Activated naive CD4-positive, alpha-beta T cell treated with anti-CD3 and anti-CD28 coated beads, Interleukin-2, amount 10 ng/mL, durations not matched to agents 5 hours and 36 hours (primary cell): ENCODE measurements at places on chromosomes 11 and 22. TPM values are rescaled to one million over a fixed set of nuclear protein-coding genes. Genes with fewer than 3 reads are reported as not detected.

Gene CYTH4
- total RNA-seq: 113 TPM

Gene WT1
- total RNA-seq: not detected

Gene OMP
- not detected for total RNA-seq

Gene BLID
- not detected for total RNA-seq

Gene MUC6
- not detected for total RNA-seq

Gene ACTN3
- total RNA-seq: not detected

Gene OR51B2
- not detected for total RNA-seq

Gene HBG2
- total RNA-seq: not detected
